ENCODE measurements at places on chromosomes 3 and 15. TPM values are rescaled to one million over a fixed set of nuclear protein-coding genes. Genes with fewer than 3 reads are reported as not detected.

GOLGA8S gene
- total RNA-seq = 1.1 TPM

STRIT1 gene
- 4.8 TPM for total RNA-seq

SYNPR gene
- 0.46 TPM for total RNA-seq

EFHB gene
- total RNA-seq = 0.59 TPM

SETD2 gene
- total RNA-seq = 35.6 TPM

TIMP4 gene
- total RNA-seq = 4.3 TPM

ZNF501 gene
- 4.4 TPM for total RNA-seq

EXD1 gene
- not detected for total RNA-seq

DPPA2 gene
- total RNA-seq = not detected

GOLGA6L4 gene
- 2.5 TPM for total RNA-seq

IFT122 gene
- total RNA-seq = 11.0 TPM

DNA sequence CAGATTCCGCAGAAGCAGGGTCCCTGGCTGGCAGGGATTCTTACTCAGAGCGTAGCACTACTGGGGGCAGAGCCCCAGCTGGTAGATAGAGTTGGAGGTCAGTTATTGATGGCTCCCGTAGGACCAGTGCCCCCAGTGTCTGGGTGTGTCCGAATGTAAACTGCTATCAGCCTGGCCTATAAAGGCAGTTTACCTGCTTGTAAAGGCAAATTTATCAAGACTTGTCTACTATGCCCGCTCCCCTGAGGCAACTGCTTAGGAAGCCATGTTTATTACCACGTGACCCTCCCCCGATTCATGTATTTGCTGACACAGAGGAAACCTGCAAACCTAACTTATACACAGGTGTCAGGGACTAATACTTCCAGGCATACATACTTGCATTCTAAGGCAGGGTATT lies 607 bp upstream of the PPP1R14D start:
- DNase-seq = no peak

DNA sequence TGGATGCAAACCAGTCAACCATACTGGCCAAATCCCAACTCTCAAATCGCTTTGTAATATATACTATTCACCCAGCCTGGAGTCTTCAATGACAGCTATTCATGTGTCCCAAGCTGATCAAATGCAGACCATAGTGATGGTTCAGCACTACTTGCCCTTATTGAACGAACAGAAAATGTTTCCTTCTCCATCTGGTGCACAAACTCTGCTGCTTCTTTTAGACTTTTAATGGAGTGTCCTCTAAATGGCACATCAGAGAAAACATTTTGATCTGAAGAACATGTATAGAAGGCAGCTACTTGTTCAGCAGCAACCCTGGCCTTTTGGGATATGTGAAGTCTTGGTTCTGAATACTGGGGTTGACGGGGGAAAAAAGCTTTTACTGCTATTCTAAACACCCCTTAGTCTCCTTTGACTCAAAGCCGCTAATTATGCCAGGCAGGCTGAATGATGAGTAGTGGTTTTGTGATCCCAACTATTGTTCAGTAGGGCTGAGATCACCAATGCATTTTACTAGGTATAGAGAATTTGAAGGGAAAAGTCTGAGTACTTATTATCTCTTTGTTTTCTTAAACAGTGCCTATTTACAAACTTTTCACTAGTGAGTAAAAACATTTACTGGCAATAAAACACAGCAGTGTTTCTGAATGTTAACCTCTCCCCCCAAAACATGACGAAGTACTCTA lies 781.2 kb downstream of the ROBO1 start:
- no peak for DNase-seq

DNA sequence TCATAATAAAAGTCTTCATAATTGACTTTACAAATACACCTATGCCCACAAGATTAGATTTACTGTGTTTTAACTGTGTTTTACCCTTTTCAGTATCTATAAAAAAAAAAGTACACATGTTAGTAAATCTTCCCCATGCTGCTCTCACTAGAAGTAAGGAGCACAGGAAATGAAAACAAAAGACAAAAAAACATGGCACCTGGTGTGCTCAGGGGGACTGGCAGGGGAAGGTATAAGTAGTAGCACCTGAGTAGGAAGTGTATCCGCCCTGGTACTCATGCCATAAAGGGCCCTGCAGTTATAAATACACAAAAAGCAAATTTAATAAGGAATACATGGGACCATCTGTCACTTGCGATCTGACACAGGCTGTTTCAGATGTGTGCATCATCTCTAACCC lies 8.9 kb upstream of the ALDH1A2 start:
- no peak for DNase-seq

GRCh38 chr3:141112686-141113297 lies 61.6 kb downstream of the SPSB4 start:
- no peak for DNase-seq

DNA sequence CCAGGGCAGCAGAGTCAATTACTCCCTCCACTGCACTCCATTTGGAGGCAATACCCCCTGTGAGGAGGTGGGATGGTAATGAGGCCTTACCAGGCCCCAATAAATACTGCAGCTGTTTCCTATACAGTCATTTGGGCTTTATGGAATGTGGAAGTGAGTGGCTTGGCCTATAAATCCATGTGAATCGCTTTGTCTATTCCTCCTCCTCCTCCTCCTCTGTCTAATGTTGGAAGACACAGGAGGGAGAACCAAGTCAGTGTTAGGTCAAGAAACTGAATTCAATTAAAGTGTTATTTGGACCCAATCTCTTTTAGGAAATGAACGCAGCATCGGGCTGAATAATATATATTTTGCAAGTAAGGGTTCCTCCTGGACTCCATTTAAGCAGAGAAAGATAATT lies 17.3 kb upstream of the SRGAP3 start:
- no peak for DNase-seq

- no peak for DNase-seq
These were observed 111.1 kb downstream of the FMN1 start for GRCh38 chr15:33083232-33084081.

GRCh38 chr3:185430375-185430774 lies 67.4 kb downstream of the MAP3K13 start:
- DNase-seq = no peak

- DNase-seq = no peak
These were observed 1.1 kb downstream of the DCUN1D1 start for GRCh38 chr3:182979103-182979673.

- no peak for DNase-seq
These were observed 58.2 kb downstream of the PCSK6 start for GRCh38 chr15:101431301-101431700.

GRCh38 chr3:40718209-40718608 lies 193.4 kb downstream of the ZNF621 start:
- no peak for DNase-seq

DNA sequence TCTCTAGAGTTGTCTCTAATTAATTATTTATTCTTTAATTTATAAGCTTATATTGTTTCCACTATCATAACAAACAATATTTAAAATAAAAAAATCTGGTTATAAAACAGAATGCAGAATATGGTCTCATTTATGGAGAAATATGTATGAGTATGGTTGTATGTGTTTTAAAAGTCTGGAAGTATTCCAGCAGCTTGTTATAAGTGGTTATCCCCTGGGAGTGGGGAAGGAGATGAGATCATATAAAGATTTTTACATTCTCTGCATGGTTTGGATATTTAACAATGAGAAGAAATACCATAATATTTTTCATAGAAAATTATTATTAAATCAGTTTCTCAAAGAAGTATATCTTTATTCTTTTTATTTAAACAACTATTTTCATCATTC lies 135.4 kb upstream of the MB21D2 start:
- no peak for DNase-seq

DNA sequence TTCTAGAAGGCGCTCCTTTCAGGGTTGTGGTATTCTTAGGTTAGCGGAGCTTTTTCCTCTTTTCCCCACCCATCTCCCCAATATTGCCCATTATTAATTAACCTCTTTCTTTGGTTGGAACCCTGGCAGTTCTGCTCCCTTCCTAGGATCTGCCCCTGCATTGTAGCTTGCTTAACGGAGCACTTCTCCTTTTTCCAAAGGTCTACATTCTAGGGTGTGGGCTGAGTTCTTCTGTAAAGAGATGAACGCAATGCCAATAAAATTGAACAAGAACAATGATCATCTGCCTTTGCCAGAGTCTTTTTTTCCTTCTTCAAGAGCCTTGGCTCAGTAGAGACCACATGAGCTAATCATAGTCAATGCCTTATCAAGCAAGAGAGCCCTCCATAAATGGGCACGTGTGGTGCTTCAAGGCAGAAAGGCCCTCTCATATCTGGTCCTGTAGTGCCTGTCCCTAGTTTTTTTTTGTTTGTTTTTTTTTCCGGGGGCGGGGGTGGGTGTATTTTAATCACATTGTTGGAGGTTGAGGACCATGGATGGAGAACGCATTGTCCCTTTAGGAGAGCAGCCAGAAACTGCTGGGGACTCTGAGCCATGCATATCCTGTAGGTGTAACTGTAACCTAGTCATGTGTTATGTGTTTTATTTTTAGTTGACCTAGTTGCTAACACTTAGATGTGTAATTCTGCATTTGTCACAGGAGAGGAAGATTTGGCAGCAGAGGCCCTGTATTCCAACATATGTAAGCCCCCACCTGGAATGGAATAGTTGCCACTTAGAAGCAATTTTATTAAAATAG lies 64.7 kb upstream of the ACAD9 start:
- DNase-seq = no peak

GRCh38 chr3:121436641-121437040 lies 109.1 kb downstream of the POLQ start:
- no peak for DNase-seq

- no peak for DNase-seq
These were observed 85.4 kb downstream of the ZNF385D start for GRCh38 chr3:21665444-21666100.

DNA sequence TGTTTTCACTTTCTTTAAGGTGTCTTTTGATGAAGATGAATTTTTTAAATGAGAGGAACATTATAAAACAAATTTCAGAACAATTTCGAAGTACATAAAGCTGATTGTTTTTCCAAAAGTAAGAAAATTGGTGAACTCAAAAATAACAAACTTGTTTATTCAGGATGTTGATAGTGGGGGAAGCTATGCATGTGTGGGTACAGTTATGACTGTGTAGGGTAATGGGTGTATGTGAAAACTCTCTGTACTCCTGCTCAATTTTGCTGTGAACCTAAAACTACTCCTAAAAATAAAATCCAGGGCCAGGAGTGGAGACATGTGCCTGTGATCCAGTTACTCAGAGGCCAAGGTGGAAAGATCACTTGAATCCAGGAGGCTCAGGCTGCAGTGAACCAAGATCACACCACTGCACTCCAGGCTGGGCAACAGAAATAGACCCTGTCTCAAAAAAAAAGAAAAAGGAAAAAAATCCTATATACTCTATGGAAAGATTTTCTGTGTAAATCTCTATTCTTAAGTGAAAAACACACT lies 37.2 kb downstream of the PIK3CB start:
- no peak for DNase-seq

- no peak for DNase-seq
These were observed 561 bp downstream of the SIDT1 start for GRCh38 chr3:113532698-113533533.
